ENCODE measurements at places on chromosomes 6 and 20. TPM values are rescaled to one million over a fixed set of nuclear protein-coding genes. Genes with fewer than 3 reads are reported as not detected.

- peak; percentile 100 for DNase-seq
These were observed 53.0 kb downstream of the ADAT2 start for GRCh38 chr6:143397227-143398222.

DNA sequence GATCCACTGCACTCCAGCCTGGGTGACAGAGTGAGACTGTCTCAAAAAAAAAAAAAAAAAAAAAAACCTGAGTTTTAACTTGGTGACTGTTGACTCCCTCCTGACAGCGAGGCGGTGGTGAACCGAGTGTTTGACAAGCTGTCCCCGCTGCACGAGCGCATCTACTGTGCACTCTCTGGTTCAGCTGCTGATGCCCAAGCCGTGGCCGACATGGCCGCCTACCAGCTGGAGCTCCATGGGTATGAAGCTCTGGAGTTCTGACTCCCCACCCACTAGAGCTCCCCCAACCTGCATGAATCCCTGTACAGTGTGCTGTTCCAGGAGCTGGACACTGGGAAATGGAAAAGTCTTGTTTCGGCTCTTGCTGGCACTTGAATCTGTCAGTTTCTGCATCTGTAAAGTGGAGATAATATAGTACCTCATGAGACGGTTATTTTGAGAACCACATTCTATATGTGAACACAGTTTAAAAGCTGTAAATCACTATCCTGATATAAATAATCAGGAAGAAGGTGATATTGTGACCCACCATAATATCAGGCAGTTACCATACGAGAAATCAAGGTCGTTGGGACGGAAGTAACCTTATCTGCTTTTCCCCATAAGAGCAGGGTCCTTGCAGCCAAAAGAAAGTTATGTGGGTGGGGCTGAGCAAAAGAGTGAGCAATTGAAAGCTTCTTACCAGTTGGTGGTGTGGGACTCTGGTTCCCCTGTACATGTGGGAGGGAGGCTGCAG, 3.3 kb downstream of the PSMB9 start:
- no peak for DNase-seq

- DNase-seq: no peak
These were observed 708.3 kb downstream of the HDGFL1 start for GRCh38 chr6:23277521-23278179.

DNA sequence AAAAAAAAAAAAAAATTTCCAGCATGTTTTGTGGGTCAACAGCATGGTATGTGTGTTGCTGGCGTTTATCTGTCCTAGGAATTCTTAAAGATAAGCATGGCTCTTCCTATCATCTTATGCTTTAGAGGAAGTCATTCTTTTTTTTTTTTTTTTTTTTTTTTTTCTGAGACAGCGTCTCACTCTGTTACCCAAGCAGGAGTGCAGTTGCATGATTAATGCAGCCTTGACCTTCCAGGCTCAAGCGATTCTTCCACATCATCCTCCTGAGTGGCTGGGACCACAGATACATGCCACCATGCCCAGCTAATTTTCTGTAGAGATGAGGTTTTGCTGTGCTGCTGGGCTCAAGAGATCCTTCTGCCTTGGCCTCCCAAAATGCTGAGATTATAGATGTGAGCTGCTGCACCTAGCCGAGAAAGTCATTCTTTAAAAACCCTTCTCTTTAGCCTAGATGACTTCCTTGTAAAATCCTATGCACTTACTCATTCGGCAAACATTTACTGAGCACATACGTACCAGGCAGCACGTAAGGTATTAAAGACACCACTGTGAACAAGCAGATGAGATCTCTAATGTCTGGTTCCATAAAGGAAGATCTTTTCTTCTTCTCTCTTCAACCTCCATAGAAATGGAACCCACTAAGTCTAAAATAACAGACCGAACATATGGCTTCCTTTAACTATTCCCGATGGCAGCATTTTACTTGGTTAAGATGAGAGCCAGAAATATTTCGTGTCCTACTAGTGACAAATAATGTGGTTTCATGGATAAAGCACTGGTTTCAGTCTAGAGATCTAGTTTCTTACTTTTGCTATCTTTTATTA, 122.4 kb downstream of the RIN2 start:
- DNase-seq: peak; percentile 94

- DNase-seq: no peak
These were observed 59.6 kb downstream of the NCOA7 start for GRCh38 chr6:125850361-125850760.

- DNase-seq: peak; percentile 71
These were observed 118.9 kb downstream of the ARMC2 start for GRCh38 chr6:108966855-108967755.

- DNase-seq: peak; percentile 43
These were observed 60.2 kb downstream of the CTCFL start for GRCh38 chr20:57464642-57465211.

GRCh38 chr6:52399511-52400312, 20.4 kb upstream of the EFHC1 start:
- peak; percentile 58 for DNase-seq

DNA sequence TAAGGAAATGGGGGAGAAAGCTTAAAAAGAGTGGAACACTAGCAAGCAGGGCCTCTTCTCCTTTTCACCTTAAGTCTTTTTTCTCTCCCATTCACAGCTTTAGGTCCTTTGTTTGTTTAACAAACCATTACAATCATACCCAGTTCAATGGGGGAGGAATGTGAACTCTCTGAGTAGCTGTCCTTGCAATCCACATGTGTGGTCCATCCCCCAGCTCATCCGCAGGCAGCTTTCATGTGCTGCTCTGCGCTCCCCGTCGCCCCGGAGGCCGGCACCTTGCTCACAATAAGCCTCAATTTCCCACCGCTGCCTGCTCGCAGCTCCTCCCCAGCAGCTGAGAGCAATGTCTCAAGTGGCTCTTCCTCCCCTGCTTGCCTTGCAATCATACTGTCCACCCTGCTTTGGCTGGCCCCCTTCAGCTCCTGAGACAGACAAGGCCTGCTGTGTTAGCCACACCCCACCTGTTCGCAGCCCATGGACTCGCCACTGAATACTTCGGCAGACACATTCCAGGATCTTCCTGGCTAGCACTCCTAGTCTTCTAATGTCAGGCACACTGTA, 49.1 kb downstream of the PLAGL1 start:
- no peak for DNase-seq

Gene PTGIS
- total RNA-seq: 0.13 TPM

DNA sequence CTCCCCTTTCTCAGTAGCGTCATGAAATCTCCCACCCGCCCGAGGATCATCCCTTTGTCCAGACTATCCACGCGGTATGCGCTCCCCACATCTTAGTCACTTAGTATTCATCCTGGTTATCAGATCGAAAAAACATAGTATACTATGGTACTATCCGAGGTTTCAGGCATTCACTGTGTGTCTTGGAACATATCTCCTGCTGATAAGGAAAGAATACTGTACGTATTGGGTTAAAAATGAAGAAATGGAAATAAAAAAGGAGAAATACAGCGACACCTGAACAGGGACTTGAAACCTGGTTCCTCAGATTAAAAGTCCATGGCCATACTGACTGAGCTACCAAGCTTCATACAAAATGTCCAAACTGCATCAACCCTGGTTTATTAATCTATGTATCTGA, 14.0 kb downstream of the HMGN4 start:
- no peak for DNase-seq

GRCh38 chr6:125512621-125513020, 210.9 kb upstream of the HDDC2 start:
- DNase-seq: peak; percentile 41

DNA sequence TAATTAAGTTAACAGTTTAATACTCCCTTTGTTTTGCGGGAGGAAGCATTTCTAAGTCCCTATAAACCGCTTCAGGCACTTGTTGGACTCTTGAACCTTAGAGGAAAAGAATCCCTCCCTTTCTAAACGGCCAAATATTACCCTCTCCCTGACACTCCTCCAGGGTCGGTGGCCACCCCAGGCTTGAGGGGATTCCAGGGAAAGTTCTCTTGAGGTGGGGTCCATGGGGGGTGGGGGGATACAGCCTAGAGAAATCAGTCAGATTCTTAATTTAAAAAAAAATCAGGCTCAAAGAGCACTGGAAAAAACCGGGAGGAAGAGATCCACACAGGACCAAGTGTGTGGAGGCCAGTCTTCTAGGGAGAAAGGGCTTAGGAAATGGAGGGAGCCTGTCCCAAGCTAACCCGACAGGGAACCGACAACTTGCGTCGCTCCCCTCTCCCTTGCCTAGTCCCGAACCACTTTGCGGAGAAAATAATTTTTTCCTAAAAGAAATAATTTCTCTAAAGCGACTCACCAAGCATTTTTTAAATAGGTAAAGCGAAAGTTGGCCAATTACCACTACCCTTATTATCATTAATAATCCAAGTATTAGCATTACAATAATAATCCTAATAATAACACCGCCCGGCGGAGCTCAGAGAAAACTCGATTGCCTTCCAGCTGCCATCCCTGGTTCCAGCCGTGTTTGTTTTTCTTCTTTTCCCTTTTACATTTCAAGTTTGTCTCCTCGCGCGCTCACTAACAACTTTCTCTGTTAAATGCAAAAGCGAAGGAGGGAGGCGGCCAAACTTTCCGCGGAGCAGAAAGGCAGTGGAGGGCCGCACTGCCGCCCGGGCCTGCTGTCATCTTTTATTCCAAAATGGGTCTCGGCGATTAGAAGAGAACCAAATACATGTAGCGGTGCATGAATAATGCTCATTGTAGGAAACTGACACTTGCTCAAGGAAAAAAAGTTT, 4.8 kb downstream of the NR2E1 start:
- DNase-seq: no peak

GRCh38 chr20:53939572-53940359, 130.6 kb downstream of the BCAS1 start:
- peak; percentile 85 for DNase-seq

DNA sequence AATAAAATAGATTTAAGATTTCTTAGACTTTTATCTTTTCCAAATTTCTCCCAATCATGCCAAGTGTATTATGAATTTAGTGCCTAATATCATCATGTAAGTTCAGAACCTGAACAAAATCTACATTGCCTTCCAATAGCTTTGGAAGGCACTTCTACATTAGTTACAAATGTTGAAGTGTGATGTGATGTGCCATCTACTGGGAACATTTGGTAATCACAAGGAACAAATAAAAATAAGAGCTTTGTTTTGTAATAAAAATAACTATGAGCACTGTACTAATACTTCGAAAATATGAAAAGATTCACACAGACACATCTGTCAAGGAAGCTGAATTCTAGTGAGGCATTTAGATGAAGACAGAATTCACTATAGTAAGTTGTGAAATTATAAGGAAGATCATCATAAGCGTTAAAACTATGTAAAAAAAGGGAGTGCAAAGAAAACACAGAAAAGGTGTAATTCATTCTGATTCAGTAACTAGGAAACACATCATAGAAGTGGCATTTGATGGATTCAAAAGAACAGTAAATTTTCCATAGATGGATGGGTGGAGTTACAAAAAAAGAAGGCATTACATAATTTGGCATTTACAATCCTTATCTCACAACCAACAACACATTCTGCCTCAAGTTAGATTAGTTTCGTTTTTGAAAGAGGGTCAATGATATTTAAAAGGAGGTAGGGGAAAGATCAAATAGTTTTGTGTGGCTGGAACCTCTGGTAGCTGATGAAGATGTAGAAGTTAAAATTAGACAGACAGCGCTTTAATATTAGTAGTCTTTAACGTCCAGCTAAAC, 161.0 kb downstream of the ASCC3 start:
- DNase-seq: peak; percentile 44

Gene PSORS1C1
- 6.3 TPM for total RNA-seq

- no peak for DNase-seq
These were observed 30.2 kb upstream of the RNF8 start for GRCh38 chr6:37323580-37323979.

DNA sequence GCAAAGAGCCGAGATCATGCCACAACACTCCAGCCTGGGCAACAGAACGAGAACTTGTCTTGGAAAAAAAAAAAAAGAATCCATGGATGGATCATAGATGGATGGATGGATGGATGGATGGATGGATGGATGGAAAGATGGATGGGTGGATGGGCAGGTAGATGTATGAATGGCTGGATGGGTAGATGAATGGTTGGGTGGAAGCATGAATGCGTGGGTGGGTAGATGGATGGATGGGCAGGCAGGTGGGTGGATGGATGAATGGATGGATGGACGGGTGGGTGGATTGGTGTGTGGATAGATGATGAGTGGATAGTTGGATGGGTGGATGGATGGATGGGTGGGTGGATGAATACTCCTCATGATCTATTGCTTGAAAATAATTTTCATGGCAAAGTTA, 1.4 kb downstream of the JPH2 start:
- no peak for DNase-seq

DNA sequence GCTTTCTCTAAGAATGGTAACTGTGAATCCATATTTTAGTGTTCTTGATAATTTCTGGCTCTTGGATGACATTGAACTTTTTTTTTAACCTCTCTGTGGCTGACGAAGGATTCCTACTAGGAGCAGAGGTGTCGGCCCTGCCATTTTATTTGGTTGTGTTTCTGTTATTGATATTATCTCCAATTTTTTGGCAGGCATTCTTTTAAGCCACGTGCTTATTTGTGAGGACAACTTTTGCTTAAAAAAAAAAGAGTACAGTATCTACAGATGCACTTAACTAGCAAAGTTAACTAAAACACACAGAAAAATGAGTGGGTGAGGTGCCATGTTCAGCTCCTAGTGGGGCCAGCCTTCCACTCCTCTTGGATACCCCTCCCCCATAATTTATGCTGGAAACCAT, 1.1 kb downstream of the FANCE start:
- DNase-seq: no peak

GRCh38 chr6:110353457-110354001, 4.6 kb downstream of the METTL24 start:
- DNase-seq: no peak

DNA sequence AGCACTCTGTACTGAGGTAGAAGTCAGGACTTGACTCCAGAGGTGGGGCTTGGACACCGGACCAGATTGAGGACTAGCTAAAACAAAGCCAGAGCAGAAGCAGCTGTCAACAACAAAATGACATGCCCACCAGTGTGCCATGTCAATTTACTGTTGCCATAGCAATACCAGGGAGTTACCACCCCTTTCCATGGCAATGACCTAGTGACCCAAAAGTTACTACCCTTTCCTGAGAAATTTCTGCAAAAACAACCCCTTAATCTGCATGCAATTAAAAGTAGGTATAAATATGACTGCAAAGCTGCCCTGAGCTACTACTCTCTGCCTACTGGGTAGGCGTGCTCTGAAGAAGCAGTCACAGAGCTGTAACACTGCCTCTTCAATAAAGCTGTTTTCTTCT, 21.0 kb downstream of the MAP3K5 start:
- DNase-seq: no peak

DNA sequence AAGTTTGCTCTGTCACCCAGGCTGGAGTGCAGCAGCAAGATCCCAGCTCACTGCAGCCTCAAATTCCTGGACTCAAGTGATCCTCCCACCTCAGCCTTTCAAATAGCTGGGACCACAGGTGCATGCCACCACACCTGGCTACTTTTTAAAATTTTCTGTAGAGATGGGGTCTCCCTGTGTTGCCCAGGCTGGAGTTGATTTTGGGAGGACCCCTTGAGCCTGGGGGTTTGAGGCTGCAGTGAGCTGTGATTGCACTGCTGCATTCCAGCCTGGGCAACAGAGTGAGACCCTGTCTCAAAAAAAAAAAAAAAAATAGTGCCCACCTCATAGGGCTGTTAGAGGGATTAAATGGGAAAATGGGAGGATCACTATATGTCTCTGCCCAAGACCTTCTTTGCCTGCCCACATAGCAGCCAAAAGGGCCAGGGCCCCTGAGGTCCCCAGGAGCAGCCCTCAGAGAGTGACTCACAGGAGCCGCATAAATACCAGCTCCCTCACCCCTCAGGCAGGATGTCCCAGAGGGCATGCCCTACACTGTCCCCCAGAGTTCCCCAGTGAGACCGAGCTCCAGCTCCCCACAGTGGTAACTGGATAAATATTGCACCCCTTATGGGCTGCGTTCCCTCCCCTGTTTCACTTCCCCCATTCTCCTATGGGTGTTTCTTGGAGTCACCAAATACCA, 11.7 kb upstream of the MDGA1 start:
- DNase-seq: no peak

Gene SLPI
- 854 TPM for total RNA-seq

Measured in bronchial epithelial cell (primary cell).